CD4-positive, alpha-beta T cell treated with Interleukin-4 for 1 hour (primary cell): ENCODE measurements at places on chromosomes 5 and 9.

GRCh38 chr5:125987677-125988255, 435.4 kb upstream of the GRAMD2B start:
- no peak for DNase-seq

- no peak for DNase-seq
Observed at GRCh38 chr9:11158063-11158462, 545.3 kb upstream of the PTPRD start.

GRCh38 chr9:110975969-110976368, 62.3 kb downstream of the LPAR1 start:
- DNase-seq: no peak

GRCh38 chr9:124040935-124041816, 29.6 kb downstream of the LHX2 start:
- peak; percentile 30 for DNase-seq

DNA sequence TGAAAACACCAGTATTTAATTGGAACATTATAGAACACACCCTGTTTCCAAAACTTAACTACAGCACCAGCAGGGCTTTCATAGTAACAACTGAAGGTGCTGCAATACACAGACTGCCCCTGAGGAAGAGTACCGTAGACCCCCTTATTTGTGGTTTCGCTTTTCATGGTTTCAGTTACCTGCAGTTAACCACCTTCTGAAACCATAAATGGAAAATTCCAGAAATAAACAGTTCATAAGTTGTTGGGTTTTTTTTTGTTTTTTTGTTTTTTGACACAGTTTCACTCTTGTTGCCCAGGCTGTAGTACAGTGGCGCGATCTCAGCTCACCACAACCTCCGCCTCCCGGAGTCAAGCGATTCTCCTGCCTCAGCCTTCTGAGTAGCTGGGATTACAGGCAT, 9.5 kb upstream of the GLDC start:
- DNase-seq: no peak

- DNase-seq: no peak
Observed at GRCh38 chr9:33125461-33125860, 41.7 kb downstream of the B4GALT1 start.

DNA sequence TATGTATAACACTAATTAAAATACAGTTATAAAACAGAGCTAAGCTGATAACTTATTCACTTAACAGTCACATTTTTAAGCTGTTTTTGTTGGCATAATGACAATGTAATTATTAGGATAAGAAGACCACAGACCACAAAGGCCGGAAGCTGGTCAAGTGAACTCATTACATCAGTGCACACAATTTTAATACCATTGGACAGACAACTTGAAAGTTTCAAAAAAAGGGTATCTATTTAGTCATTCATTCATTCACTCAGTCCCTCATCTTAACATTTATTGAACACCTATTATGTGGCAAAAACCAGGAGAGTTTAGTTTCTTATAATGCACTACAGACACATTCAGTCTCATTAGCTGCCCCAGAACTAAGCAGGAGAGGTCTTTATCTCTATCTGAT, 11.6 kb downstream of the ERP44 start:
- no peak for DNase-seq

GRCh38 chr5:120730214-120730613, 266.1 kb downstream of the PRR16 start:
- no peak for DNase-seq

DNA sequence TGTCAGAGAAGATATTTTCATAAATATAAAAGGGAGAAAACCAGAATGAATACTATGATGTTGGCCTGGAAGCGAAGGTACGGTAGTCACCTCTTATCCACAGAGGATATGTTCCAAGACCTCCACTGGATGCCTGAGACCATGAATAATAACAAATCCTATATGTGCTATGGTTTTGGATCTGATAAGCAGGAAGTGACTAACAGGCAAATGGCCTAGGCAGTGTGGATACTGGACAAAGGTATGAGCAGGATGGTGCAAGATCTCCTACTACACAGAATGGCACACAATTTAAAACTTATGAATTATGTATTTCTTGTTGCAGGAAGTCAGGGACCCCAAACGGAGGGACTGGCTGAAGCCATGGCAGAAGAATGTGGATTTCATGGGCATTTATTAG, 48.2 kb downstream of the ADAMTS12 start:
- DNase-seq: no peak

GRCh38 chr5:113295111-113295539, 139.7 kb downstream of the TSSK1B start:
- DNase-seq: no peak

GRCh38 chr9:98708933-98709911, at the start of gene GABBR2:
Gene GABBR2 (minus strand): TSS chr9:98708935. CDS start chr9:98708737, 198 bp downstream.
- DNase-seq: no peak

- no peak for DNase-seq
Observed at GRCh38 chr9:136700304-136700703, 12.1 kb upstream of the DIPK1B start.

DNA sequence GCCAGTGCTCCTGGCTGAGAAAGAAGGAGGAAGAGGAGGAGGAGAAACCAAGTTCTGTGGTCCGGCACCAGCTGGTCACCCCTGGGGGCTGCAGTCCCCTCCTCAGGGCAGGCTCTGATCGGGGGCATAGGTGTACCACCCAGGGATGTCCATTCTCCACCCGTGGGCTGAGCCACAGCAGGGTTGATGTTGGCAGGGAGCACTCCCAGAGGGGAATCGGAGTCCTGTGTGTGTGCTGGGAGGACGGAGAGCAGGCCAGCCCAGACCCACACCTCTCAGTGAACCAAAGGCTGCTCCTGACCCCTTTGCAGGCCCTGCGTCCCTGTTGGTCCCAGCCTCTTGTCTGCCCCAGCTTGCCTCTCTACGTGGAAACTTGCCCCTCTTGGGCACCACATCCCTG, 4.6 kb upstream of the ADAMTSL2 start:
- no peak for DNase-seq

DNA sequence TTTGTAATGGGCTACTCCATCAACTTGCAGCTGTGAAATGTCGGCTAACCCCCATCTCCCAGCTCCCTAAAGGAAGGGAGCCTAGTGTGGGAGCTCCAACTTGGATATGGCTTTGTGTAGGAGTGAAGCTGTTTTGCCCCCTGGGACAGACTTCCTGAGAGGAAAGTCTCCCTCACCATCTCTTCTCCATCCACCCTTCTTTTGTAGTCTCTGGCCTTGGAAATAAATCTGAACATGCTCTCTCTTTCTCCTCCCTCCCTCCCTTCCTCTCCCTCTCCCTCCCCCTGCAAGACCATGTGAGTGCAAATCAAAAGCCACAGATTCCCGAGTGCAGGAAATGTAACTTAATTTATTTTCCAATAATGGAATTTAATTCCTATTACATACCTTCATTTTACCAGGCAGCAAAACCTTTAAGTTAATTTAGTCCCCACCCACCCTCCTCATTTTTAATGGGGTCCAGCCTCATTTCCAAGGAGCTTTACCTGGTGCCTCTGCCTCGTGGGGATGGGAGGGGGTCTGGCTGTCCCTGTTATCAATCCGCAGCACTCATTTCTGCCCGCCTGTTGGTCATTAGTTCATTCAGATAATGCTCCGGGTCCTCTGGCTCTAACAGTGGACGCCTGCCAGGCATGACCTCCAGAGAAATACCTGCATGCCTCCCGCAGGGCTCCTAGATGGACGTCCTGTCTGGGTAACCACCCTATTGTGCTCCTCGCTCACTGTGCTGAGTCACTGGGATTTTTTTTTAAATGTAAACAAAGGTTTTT, 122.9 kb upstream of the TAF11L2 start:
- no peak for DNase-seq

DNA sequence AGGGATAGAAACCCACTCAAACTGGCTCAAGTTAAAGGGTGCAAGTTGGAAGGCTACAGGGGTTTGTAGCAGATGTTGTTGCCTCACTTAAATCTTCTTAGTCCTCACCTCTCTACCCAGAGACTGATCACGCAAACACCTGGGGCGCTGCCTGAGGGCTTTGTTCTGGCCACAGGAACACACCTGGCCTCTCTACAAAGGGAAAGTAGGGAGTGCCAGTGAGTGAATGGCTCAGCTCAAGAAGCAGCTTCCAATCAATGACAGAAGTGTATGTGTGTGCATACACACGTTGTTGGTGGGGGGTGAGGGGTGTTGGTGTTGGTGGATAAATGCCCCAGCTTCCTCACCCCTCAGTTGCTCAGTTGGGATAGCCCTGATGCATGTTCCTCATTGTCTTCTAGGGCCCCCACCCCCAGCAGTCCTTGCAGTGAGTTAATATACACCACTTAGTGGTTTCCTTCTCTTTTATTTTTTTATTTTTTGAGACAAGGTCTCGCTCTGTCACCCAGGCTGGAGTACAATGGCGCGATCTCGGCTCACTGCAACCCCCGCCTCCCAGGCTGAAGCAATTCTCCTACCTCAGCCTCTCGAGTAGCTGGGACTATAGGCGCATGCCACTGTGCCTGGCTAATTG, 30.6 kb upstream of the CTNNA1 start:
- no peak for DNase-seq

DNA sequence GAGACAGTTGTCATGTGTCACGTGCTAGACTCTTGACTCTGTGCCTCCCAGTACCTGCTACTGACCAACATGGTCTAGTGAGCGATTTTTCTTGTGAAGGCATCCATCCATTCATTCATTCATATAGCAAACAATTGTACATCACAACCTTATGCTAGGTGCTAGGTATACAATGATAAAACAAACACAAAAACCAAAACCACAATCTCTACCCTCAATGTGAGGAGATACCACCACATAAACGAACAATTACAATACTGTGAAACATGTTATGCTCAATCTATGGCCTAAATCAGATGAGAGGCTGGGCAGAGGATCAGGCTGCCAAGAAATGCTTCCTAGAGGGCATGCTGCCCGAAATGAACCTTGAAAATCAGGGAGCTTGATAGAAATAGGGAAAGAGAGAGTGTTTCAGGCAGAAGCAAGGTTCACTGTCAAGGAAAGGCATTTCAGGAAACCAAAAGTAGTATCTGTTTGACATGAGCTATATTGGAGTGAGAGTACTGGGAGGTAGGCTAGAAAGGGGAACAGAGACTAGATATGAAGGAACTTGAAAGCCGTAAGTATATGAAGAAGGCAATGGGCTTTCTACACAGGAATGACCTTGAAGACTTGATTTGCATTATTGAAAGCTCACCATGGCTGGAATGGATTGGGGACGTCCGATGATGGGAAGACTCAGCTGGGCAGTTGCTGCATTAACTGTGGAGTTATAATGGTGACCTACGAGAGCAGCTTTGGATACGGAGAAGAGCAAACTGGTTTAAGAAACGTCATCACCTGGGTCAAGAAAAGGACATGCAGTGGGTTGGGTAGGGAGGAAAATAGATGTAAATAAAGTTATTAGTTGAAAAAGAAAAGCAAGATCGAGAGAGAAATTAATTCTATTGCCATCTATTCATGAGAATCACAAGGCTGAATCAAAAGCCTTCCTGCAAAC, 90.1 kb downstream of the THBS4 start:
- no peak for DNase-seq

GRCh38 chr9:123511326-123512277, 155.6 kb downstream of the CRB2 start:
- no peak for DNase-seq

GRCh38 chr9:21801683-21802417, 586 bp upstream of the MTAP start:
- no peak for DNase-seq

- DNase-seq: no peak
Observed at GRCh38 chr9:71929223-71929622, 17.8 kb downstream of the C9orf85 start.

DNA sequence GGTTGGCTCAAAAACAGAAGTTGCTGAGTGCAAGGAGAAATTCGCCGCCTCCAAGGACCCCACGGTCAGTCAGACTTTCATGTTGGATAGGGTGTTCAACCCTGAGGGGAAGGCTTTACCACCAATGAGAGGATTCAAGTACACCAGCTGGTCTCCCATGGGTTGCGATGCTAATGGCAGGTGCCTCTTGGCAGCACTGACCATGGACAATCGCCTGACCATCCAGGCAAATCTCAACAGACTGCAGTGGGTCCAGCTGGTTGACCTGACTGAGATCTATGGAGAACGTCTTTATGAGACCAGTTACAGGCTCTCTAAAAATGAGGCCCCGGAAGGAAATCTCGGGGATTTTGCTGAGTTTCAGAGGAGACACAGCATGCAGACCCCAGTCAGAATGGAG, 7.7 kb downstream of the GTF3C4 start:
- no peak for DNase-seq

DNA sequence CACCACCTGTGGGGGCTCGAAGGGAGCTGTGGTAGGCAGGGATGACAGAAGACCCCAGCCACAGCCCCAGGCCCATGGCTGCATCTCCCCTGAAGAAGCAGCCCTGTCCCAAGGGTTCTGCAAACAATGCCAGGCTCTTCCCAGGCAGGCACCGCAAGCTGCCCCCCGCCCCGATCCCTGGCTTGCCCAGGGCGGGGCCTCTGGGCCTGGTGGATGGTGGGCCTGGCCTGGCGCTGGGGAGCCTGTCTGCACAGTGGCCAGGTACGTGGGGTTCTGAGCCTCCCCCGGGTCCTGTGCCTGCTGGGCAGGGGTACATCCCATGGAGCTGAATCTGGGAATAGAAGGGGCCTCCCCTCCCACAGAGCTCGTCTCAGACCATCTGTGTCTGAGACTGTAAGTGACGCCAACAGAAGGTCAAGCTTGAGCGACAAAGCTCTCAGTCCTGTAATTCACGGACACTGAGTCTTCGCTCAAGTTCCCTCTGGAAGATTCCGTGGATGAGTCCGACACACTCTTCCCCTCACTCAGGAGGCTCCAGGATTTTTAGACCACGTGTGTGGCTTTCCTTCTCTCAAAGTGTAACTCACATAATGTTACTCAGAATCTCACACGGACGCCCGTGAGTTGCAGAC, 4.4 kb upstream of the SLC12A7 start:
- no peak for DNase-seq

DNA sequence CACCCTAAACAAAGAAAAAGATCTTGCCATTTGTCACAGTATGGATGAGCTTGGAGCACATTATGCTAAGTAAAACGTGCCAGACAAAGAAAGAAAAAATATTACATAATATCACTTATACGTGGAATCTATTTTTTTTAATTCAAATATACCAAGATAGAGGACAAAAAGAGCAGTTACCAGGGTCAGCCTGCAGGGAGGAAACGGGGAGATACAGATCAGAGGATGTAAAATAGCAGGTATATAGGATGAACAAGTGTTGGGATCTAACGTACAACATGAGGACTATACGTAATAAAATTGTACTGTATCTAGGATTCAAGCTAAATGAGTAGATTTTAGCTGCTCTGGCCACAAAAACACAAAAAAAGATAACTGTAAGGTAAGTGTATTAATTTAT, 247.5 kb downstream of the TMEM161B start:
- no peak for DNase-seq

DNA sequence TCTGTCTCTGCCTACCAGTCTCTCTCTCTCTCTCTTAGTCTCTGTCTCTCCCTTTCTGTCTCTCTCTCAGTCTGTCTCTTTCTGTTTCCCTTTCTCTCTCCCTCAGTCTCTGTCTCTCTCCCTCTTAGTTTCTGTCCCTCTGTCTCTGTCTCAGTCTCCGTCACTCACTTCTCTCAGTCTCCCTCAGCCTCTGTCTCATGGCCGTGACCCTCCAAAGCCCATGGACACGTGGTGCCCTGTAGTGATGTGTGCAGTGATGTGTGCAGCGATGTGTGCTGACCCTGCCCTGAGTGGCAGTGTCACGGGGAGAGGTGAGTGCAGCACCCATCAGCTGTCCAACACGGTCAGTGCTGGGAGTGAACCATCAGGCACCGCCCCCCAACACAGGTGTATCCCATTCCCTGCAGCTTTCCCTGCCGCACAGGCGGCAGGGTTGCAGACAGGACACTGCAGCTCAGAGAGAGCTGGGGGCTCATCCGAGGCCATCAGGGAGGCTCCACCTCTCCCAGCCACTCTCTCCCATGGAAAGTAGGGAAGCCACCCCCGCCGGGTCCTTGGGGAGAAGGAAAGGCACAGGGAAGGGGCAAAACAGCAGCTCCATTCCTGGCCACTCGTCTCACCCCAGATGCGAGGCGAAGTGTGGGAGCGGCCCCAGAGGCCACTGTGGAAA, 794 bp upstream of the LRRC14B start:
- DNase-seq: no peak
